ENCODE measurements at places on chromosomes 6 and 20.
A peak's percentile ranks its signal among the peaks of the same experiment; 100 is the strongest.

GRCh38 chr6:132400883-132401617 is at the start of gene MOXD1:
TSS of gene MOXD1 (minus strand) at chr6:132401475. CDS start at chr6:132401426, 49 bp downstream.
- DNase-seq: no peak

DNA sequence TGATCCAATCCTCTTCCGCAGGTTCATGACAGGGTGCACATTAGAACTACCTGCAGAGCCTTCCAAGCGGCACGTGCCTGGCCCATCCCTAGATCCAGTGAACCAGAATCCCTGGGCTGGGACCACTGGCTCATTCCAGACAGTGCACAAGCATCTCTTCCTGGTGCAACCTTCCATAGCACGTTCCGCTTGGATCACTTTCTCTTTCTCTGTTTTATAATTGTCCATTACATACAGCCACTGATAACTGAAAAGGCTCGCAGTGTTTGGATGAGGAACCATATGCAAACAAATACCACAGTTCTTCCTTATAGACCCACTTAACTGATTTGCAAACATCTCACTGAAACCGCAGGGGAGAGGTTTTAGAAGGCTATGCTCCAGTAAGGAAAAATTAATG is 59.6 kb upstream of the DDR1 start:
- no peak for DNase-seq

- no peak for DNase-seq
Measured at GRCh38 chr20:37282556-37282955, 6.9 kb upstream of the MANBAL start.

DNA sequence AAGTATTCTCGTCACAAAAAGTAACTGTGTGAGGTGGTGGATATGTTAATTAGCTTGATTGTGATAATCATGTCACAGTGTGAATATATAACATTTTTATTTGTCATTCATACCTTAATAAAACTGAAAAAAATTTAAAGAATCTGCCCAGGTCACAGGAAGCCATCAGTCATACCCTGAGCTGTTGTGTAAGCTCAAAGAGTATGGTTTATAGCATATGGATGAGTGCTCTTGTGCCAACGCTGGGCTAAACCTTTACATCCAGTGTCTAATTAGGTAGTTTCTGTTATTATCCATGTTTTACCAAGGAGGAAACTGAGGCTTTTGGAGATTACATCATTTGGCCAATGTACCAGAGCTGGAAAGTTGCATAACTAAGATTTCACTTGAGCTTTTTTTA is 11.4 kb downstream of the PKIG start:
- no peak for DNase-seq

DNA sequence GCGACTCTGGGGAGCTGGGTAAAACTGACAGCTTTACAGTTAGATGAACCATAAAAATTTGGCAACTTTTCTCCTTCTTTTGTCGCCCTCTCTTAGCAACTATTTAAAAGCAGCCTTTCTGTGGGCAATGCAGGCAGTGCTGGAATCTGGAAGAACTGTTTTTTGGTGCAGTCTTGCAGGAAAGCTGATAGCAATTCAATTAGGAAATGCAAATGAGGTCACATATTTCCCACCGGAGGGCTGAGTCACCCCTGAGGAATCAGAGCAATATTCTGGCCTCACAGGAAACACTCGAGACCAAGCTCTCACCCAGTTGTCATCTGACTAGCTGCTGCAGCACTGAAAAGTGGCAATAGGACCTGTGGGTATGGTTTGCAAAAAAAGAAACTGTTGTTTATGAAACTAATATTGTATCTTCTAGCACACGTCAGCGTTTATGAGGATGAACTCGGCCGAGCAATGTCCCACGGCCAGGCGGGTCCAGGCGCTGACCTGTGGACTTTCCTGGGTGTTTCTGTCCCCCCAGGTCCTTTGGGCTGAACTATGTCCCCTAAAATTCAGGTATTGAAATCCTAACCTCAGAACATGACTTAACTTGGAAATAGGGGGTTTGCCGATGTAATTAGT is 312.3 kb downstream of the TAF4 start:
- no peak for DNase-seq

DNA sequence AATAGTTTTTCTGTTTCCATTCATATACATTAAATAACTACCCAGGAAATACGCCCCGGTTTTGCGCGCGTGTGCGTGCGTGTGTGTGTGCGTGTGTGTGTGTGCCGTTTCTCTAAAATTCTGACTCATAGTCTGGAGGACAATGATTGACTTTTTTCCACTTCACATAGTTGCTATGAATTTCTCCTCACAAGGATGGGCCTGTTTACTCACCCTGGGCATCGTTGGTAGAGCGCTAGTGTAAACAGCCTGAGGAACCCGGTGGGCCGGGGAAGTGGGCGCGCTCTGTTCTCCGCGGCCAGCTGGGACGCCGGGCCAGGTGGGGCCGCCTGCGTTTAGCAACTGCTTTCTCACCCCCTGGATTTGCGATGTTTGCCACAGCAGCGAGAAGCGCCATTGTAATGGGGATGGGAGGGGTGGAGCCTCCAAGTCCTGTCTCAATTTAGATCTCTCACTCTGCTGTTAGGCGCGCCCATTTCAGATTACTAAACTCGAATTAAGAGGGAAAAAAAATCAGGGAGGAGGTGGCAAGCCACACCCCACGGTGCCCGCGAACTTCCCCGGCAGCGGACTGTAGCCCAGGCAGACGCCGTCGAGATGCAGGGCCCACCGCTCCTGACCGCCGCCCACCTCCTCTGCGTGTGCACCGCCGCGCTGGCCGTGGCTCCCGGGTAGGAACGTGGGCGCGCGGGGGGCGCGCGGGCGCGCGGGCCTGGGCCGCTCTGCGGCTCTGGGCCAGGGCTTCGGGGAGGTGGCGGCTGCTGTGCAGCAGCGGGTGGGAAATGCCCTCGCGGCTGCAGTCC is at the start of gene CD109:
Gene CD109, plus strand, starts transcription at position 585 of the 803 bp plus-strand sequence. Its CDS starts 13 bp downstream, at position 598.
- DNase-seq: no peak

- DNase-seq: no peak
Measured at GRCh38 chr6:166252601-166253000, 55.6 kb downstream of the PRR18 start.

DNA sequence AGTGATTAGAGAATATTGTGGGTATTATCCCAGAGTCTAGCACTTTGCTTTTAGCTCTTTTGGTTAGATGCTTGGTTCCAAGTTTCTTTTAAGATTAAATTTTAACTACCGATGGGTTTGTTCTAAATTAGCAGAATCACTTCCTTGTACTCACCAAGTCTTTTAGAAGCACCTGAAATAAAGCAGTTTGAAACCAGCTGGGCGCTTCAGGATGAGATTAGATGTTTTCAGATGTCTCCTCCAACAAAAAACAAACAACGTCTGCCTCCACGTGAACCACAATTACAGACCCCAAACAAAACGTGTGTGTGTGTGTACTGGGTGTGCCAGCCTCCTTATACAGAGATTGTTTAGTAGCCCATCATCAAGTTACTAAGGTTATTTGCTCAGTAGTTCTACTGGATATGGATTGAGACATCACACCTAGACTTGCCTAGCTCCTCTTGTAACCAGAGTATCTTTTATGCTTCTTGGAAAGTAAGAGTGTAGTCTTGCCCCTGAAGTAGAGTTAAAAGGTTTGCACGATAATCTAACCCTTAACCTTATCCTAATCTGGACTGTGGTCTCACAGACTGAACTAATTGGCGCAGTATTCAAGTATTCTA is 2.3 kb downstream of the DSTN start:
- DNase-seq: no peak

GRCh38 chr6:83071707-83072106 is 4.2 kb downstream of the DOP1A start:
- no peak for DNase-seq

DNA sequence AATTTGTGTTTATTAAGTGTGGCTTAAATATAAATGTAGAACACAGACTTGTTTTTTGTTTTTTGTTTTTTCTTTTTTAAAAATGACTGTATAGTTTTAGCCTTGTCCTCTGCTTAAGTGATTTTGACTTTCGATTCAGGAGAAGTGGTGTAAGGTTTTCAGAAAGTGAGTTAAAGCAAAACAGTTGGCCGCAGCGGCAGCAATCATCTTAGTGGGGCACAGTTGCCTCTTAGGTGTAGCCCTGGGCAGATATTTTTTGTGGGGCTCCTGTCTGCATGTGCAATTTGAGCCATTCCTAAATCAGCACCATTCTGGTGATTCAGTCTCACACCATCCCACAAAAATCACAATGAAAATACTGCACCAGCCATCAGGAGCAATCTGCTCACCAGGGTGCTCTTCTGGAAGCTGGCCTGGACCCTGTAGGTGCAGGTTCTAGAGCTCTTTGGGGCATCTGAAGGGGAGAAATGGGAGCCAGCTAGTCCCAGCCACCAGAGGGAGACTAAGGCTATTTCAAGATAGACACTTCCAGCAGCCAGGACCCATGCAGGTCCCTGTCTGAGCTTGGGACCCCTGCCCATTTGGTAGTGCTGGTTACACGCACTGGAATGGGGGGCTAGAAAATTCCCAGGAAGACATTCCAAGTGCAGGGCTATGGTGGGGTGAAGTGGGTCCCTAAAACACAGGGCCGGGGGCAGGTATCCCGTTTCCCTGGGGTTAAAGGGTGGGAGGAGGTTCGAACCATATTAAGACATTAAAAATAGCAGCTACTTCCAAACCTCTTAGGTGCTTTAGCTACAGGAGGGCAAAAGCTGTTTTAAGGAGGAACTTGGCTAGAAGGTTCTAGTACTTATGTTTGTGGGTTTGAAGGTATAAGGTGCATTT is 156.6 kb downstream of the NFATC2 start:
- no peak for DNase-seq

GRCh38 chr6:160005861-160006540 is 37.1 kb downstream of the IGF2R start:
- DNase-seq: no peak

GRCh38 chr6:148888856-148889255 is 142.0 kb downstream of the UST start:
- DNase-seq: no peak

DNA sequence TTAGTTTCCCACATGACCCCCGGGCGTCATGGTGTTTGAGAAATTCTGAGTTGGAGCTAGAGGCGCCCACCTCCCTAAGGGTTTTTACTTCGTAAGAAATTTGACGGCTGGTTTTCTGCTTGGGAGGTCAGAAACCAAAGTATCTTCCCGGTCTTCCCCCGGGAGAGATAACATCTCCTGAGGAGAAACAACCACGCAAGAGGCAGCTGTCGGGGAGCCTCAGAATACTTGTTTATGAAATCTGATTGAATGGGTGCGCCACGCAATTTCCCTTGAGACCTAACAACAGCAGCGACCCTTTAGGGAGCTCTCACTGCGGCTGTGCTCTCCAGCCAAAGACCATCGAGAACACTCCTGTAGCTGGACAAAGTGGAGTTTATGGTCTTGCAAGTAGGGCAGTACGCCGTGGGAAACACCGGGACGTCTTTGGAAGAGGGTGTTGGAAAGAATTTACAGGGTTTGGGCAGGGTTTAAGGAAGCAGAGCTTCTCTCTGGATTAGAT is 608 bp upstream of the EIF2S2 start:
- peak; percentile 17 for DNase-seq

GRCh38 chr6:46626228-46626909 is 26.2 kb downstream of the CYP39A1 start:
- DNase-seq: peak; percentile 17

GRCh38 chr20:16952965-16953364 is 204.8 kb downstream of the OTOR start:
- no peak for DNase-seq

- no peak for DNase-seq
Measured at GRCh38 chr6:11700118-11700718, 78.4 kb downstream of the ADTRP start.

DNA sequence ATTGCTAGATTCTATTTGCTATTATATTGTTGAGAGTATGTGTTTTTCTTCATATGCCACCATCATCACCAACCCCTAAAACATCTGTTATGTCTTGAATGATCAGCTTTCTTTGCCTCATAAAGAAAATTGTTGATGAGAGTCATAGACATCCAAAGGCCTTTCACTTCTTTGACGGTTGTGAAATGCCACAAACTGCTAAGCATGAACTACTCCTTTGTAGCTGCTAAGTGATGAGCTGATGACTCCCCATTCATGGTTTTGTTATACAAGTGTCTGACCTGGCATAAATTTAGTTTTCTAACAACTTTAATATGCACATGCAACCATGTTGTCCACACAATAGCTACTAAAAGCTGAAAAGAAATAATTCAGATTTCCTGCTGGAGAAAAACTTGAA is 684 bp upstream of the MED23 start:
- DNase-seq: no peak

DNA sequence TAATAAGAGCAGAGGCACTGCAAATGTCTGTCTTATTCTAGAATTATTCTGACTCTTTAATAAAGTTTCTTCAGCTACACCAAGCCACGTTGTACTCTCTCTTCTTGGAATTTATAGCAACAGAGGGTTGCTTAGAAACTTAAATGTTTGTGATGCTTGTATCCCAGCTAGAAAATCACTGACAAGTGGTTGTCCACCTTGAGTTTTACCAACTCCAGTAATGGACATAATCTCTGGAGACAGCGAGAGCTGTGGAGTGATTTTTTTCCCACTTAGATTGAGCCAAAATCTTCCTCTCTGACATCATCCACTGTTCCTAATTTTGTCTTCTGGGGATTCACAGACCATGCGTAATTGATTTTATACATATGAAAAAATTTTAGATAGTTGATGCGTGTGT is 8.0 kb downstream of the ECT2L start:
- DNase-seq: no peak

GRCh38 chr6:140253096-140253495 is 878.6 kb upstream of the CITED2 start:
- no peak for DNase-seq

GRCh38 chr20:57772349-57772964 is 62.6 kb upstream of the PMEPA1 start:
- DNase-seq: no peak

GRCh38 chr20:32277361-32278198 is at the start of gene KIF3B:
TSS of gene KIF3B (plus strand) at chr20:32277651. CDS start at chr20:32309778, 32,127 bp downstream.
- peak; percentile 90 for DNase-seq

DNA sequence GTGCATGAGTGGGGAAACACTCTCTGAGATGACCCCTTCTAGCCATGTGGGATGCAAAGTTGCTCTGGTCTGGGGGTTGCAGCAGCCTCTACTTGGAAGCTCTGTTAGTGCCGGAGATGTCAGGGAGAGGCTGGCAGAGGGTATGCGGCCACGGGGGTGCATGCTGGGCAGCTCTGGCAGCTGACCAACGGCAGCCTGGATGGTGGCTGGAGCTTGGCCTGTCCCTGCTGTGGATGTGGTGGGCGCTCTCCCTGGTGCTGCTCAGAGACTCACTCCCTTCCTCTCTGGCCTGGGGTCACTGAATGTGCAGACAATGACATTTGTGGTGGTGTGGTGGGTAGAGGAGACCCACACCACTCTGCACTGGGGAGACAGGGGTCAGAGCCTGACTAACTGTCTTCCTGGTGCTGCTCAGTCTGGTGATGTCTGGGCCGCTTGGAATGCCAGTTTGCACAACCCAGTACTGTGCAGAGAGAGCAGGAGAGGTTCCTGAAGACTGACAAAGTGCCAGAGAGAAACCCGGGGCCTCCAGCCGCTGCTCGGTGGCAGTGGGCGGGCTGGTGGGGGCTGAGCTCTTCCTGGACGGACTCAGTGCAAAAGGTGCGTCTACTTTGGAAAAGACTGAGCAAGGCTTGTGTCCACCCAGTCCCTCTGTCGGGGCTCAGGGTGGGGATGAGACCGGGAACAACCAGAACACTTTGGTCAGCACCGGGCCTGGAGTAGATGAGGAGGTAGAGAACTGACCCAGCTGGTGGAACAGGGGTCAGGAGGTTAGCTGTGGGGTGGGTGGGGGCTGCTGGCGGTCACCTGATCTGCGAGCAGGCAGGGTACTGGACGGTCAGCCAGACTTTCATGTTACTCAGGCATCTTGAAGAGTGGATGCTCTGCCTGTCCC is 2.7 kb downstream of the MYT1 start:
- DNase-seq: no peak

- no peak for DNase-seq
Measured at GRCh38 chr6:55704421-55704820, 125.4 kb upstream of the HMGCLL1 start.

GRCh38 chr6:16783509-16783908 is 22.2 kb upstream of the ATXN1 start:
- DNase-seq: no peak

All from CD8-positive, alpha-beta T cell (primary cell).